ENCODE measurements at places on chromosomes 7 and 10.

- DNase-seq: no peak
These were observed 178.4 kb downstream of the ADARB2 start for GRCh38 chr10:1558906-1559305.

- no peak for DNase-seq
These were observed at the start of gene CALHM1 for GRCh38 chr10:103458720-103459119. Gene CALHM1, minus strand, starts transcription at chr10:103458900. Its CDS starts 149 bp downstream, at chr10:103458751.

- no peak for DNase-seq
These were observed 180.8 kb downstream of the RAB11FIP2 start for GRCh38 chr10:117865945-117866344.

GRCh38 chr7:47576031-47576865 is 5.7 kb downstream of the TNS3 start:
- DNase-seq: peak; percentile 48

DNA sequence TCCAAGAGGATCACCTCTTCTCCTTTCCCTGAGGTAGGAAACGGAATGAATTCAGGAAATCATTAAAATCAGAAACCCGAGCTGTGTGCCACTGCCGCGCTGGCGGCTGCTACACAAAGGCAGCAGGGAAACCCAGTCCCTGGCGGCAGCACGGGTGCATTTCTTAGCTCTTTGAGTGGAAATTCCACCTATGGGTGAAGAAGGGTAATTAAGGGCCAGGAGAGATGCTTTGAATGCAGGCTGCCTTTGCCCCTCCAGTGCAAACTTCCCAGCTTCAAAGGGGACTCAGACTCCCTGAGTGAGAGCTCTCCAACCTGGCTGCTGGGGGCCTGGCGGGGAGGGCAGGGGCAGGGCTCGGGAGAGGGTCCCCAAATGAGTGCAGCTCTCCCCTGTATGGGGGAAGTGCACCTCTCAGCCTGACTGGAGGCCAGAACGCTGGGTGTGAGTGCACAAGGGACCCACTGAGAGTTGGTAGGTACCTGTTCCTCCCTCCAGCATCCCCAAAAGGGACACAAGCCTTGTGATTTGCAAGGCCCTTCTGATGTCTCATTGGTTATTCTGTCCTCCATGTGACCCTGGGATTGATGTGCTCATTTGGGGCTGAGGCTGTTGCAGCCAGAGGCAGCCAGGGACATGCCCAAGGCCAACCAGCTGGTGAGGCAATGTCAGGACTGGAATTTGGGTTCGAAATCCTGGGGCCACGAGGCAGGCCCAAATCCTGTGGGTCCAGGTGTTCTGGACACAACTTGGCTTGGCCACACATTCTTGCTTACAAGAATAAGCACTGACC is 16.3 kb upstream of the ZMIZ1 start:
- DNase-seq: peak; percentile 19

GRCh38 chr10:119336599-119336998 is 129.2 kb downstream of the GRK5 start:
- DNase-seq: no peak

- peak; percentile 74 for DNase-seq
These were observed 174.8 kb downstream of the PTEN start for GRCh38 chr10:88038268-88038667.

DNA sequence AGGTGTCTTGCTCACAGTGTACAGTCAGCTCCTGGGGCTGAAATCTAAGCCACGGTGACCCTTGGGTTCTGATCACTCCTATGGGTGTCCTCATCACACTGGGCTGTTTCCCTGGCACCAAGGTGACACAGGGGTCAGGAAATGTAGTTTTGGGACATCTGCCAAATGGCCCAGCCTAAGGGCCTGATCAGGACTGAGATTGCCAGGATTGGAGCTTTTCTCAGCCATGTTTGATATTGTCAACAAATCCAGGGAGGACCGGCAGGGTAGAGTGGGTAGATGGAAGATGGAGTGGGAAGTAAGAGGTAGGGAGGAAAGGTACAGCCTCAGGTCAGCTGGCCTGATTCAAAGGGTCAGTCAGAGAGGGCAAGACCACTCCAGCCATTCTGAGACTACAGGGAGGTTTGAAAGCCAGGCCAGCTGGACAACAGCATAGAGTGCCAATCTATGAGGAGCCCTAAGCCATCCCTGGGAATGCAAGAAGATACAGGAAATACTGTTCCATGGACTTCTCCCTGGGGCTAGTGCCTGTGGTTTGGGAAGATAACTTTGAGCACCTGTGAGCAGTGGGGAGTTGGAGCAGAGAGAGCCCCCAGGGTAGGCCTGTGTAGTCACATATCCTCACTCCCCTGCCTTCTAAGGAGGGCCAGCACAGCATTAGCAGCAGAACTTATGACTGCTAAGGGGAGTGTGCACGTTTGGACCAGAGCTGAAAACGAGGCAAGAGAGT is 377.3 kb upstream of the ZMIZ1 start:
- no peak for DNase-seq

DNA sequence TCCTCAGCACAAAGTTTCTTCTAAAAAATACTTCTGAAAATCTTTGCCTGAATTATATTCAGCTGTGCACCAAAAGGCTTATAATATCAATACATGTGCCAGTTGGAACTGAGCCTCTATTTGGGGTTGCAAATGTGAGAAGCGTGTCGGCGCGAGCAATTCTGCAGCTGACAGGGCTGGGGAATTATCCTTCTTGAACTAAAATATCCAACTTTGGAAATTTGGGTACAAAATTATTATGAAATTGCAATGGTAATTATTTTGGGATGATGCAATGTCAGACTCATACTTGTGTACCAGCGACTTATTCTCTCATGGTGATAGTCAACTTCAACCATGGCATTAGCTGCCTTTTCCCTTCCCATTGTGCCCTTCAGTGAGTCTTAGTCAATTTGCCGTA is 507.0 kb upstream of the KLF6 start:
- DNase-seq: no peak

GRCh38 chr7:94055963-94056362 is 51.8 kb upstream of the BET1 start:
- DNase-seq: no peak

GRCh38 chr10:30639946-30640786 is 10.6 kb upstream of the LYZL2 start:
- peak; percentile 67 for DNase-seq

GRCh38 chr7:897771-898376 is 21.5 kb downstream of the GET4 start:
- peak; percentile 25 for DNase-seq

DNA sequence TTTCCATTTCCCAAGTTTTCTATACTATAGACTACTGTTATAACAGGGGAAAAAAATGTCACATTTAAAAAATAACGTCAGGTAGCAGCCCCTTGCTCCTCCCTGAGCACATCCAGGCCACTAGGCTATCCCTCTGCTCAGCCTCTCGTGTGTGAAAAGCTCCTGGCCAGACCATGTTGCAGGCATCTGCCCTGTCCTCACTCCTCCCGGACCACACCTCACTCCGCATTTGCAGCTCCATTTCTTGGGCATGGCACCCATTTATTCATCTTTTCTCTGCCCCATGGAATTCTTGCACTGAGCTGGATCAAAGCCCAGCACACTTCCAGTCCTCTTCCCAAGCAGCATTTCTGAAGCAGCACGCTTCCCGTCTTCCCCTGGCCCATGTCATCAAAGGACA is 1.4 kb upstream of the GDF2 start:
- DNase-seq: no peak

GRCh38 chr10:44235363-44235762 is 149.5 kb downstream of the CXCL12 start:
- no peak for DNase-seq

DNA sequence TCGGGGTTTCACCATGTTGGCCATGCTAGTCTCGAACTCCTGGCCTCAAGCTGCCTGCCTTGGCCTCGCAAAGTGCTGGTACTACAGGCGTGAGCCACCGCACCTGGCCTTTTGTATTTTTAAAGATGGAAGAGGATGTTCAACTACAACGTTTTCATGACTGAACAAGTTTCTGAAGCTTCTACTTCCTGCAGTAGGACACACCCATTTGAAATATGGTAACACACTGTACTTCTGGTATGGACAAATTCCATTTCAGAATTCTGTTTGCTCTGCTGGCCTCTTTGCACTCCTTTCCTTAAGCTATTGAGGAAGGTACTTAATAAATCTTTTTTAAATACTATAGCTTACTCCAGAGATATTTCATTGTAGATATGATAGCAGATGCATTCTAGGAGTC is 10.9 kb upstream of the CDK1 start:
- no peak for DNase-seq

DNA sequence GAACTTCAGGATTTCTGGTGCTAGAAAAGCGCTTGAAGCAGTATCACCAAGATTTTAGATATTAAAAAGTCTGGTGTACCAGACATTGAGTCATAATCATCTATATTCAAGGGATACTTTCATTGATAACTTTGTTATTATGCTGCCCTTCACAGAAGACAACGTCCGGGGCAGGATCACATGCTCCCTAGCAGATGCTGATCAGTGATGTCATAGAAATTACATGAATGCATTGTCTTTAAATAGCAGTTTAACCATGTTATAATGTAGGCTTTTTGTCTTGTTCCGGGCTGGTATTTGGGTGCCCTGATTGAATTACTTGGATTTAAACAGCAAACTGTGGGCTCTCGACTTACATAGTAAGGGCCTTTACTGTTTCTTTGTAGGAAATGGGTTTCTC is 54.0 kb downstream of the VWA2 start:
- no peak for DNase-seq

DNA sequence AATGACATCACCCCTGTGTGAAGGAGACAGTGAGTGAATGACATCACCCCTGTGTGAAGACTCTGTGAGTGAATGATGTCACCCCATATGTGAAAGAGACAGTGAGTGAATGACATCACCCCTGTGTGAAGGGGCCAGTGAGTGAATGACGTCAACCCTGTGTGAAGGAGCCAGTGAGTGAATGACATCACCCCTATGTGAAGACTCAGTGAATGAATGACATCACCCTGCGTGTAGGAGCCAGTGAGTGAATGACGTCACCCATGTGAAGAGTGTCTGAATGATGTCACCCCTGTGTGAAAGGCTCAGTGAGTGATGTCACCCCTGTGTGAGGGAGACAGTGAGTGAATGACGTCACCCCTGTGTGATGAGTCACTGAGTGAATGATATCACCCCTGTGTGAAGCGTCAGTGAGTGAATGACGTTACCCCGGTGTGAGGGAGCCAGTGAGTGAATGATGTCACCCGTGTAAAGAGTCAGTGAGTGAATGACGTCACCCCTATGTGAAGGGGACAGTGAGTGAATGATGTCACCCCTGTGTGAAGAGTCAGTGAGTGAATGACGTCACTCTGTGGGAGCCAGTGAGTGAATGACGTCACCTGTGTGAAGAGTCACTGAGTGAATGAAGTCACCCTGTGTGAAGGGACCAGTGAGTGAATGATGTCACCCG is 478.1 kb downstream of the PTPRN2 start:
- no peak for DNase-seq

GRCh38 chr7:85479918-85480643 is 293.2 kb upstream of the SEMA3D start:
- DNase-seq: peak; percentile 12

DNA sequence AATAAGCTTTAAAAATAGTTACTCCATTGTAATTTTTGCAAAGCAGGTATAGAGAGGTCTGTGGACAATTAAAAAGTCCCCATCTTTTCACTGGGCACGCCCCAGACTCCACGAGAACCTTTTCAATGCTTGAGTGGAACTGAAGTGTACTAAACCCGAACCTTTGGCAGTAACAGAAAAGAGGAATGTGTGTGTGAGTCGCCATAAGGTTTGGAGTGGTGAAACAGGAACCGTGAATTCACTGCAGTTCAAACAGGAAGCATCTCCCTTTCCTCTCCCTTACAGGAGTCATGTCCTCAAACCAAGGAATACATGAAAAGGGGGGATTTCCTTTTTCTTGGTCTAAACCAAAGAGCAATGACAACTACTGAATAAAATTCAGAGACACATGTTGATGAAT is 23.2 kb downstream of the NDUFB2 start:
- DNase-seq: peak; percentile 8

DNA sequence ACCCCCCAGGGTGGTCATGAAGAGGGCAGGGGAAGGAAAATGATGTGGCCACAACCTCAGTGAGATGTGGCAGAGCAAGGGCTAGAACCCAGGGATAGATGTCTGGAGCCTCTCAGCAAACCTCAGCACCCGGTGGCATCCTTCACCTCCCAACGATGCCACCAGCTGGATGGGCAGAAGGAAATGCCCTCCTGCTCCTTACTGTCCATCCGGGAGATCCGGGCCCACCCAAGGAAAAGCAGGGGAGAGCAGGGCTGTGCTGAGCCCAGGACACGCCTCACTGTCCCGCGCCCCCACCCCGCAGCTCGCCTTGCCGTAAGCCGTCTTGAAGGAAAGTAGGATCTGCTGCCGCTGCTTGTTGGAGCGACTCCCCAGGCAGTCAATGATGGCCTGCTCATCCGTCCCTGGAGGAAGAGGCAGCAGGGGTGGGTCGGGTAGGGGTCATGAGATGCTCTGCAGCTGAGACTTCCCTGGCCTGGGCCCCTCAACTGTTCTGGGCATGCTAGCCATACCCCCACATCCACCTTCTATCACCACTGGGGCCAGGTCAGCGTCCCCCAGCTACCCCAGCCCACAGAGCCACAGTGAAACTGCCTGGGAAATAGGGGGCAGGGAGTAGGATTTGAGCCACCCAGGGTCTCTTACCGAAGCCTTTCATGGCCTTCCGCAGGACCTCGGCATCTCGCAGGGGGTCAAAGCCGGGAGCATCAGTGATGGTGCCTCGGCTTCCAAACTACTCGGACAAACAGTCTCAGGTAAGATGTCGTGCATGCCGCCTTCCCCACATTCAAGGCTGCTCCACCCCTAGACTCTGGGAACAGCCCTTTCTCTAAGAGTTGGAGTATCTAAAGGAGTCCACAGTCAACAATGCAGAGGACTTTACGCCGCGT is 34.3 kb downstream of the PLAC9 start:
- DNase-seq: no peak

DNA sequence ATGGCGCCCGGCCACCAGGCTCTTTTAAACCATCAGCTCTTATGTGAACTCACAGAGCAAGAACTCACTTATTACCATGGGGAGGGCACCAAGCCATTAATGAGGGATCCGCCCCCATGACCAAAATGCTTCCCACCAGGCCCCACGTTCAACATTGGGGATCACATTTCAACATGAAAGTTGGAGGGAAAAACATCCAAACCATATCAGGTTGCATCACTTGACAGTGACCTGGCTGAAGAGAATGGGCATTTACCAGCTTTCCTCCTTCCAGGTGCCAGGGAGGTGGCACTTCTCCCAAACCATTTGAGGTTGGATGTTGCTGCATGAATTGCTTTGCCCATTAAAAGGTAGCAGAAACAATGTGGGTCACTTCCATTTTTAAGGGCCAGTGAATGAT is 115.6 kb upstream of the TNS3 start:
- DNase-seq: no peak

- no peak for DNase-seq
These were observed 2.1 kb downstream of the NFE2L3 start for GRCh38 chr7:26153823-26154783.

GRCh38 chr10:22531008-22531407 is 183.4 kb downstream of the PIP4K2A start:
- no peak for DNase-seq

- DNase-seq: peak; percentile 48
These were observed 217.2 kb downstream of the REEP3 start for GRCh38 chr10:63738410-63738809.

- no peak for DNase-seq
These were observed 66.6 kb downstream of the AGMO start for GRCh38 chr7:15495170-15495569.

- no peak for DNase-seq
These were observed 2.0 kb downstream of the INSIG1 start for GRCh38 chr7:155299535-155300202.
